ENCODE measurements at places on chromosomes 2 and 18. TPM values are rescaled to one million over a fixed set of nuclear protein-coding genes. Genes with fewer than 3 reads are reported as not detected.

DNA sequence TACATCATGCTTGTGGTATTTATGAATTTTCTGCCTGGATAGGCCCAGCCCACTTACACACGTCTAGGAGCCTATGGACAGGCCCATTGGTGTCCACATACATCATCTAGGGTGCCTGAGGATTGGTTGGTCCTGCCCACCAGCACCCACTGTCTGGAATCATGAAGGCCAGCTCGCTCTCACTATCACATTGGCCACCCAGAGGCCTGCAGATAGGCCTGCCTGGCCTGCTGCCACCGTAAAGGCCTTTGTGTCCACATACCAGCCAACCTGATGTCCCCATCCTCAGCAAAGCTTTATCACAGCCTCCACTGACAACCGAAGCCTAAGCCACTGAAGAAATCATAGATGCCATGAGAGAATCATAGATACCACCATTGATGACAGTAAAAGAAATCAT is 40.2 kb downstream of the METTL21A start:
- H3K27ac ChIP-seq: no peak overlapping the region
- peaks cover 20% of the 10 kb centered on the region for H3K4me1 ChIP-seq
- peaks cover 81% of the 10 kb centered on the region for H3K36me3 ChIP-seq
- no peaks in the 10 kb centered on the region for H3K27me3 ChIP-seq
- H3K4me3 ChIP-seq: no peak overlapping the region

- peaks cover 2% of the 10 kb centered on the region for H3K27me3 ChIP-seq
- no peaks in the 10 kb centered on the region for H3K36me3 ChIP-seq
- no peak for DNase-seq
- H3K4me3 ChIP-seq: no peak overlapping the region
- H3K27ac ChIP-seq: no peak overlapping the region
Measured at GRCh38 chr2:22817197-22817596, 567.8 kb upstream of the KLHL29 start.

DNA sequence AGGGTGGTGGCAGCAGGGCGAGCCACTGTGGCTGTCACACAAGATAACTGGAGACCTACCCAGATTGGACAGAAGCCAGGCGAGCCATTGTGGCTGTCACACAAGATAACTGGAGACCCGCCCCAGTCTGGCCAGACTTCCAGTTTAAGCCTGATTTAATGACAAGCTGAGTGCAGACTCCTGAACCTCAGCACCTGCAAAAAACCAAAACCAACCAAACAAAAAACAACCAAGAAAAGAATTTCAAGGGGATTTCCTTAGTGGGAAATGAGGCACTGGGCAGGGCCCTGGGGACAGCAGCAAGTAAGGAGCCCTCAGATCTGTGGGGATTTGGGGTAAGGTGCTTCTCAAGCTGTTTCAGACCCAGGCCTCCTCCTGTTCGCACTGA is 95.2 kb upstream of the BOD1L2 start:
- no peaks in the 10 kb centered on the region for H3K36me3 ChIP-seq
- H3K27me3 ChIP-seq: peaks cover 1% of the 10 kb centered on the region
- no peak overlapping the region for H3K4me3 ChIP-seq
- H3K27ac ChIP-seq: no peak overlapping the region

DNA sequence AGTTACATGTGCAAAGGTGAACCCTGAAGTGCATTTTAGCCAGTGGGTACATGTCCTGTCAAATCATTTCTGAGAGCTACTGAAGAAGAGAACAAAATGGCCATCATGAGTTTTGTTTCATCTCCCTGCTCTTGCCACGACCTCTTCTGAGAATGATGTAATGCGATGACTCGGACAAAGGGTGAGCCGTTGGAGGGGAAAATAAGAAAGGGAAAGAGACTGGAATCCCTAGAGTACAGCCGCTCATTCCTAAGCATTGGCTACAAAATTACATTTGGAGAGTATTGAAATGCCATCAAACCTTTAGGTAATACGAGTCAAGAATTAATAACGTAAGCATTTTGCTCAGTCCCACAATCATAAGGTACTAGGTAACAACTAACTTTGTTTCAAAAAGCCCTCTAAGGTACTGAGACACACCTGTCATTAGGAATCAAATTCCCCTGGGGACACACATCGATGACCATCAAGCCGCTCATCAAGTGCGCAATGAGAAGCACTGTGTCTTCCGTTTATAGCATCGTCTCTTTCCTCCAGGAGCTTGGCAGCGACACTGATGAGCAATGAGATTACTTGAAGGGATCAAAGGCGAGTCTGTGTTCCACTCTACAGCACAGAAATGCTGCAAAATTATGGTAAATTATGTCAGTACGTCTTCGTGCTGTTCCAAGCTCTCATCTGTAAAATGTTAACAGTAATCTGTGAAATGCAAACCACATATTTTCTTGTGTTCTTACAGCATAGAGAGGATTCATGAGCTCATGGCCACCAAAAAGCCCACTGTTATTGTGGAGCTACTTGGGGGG is 97.3 kb upstream of the PIEZO2 start:
- no peaks in the 10 kb centered on the region for H3K4me1 ChIP-seq
- no peak overlapping the region for H3K4me3 ChIP-seq
- H3K27ac ChIP-seq: no peak overlapping the region
- no peaks in the 10 kb centered on the region for H3K36me3 ChIP-seq
- H3K27me3 ChIP-seq: peaks cover 2% of the 10 kb centered on the region
- DNase-seq: no peak

DNA sequence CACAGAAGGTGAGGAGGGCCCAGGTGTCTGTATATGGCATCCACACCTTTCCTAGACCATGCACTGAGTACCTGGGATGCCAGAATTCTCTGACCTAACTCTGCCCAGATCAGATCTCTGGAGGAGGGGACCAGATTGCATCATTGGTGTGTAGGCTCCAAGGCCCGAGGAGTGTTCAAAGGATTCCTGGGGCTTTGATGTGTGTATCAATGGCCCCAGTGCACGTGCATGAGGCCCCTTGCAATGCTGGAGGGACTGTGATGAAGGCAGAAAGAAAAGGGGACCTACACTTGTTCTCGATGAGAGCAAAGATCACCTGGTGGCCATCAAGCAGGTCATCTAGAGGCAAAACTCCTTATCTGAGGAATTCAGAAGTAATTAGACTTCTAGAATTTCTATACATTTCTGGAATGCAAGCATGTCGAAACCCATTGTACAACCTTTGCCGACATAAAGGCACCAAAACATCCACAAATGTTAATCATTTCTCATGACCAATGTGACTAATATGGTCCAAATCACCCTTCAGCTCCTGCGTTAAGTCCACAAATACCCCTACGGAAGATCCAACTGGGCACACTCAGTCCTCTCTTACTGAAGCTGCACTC is 123.5 kb downstream of the CHST9 start:
- no peak overlapping the region for H3K27ac ChIP-seq
- no peaks in the 10 kb centered on the region for H3K4me1 ChIP-seq
- no peak overlapping the region for H3K4me3 ChIP-seq
- no peaks in the 10 kb centered on the region for H3K36me3 ChIP-seq
- H3K27me3 ChIP-seq: no peaks in the 10 kb centered on the region
- DNase-seq: no peak

- H3K4me1 ChIP-seq: no peaks in the 10 kb centered on the region
- H3K36me3 ChIP-seq: peaks cover 2% of the 10 kb centered on the region
- H3K27ac ChIP-seq: no peak overlapping the region
- H3K27me3 ChIP-seq: no peaks in the 10 kb centered on the region
Measured at GRCh38 chr2:109419960-109420370, 193.8 kb downstream of the SEPTIN10 start.

DNA sequence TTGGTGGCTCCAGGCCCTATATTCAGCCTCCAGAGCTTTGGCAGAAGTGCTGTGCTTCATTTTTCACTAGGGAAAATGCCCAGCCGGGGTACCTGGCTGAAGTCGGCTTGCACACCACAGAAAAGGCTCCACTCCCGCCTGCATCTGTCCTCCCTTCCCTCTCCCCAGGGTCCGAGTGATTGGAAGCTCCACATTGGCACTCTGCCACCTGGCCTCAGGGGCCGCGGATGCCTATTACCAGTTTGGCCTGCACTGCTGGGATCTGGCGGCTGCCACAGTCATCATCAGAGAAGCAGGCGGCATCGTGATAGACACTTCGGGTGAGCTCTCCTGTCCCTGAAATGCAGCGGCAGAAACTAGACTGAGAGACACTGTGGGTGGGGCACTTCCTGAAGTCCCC is 47.4 kb downstream of the IMPA2 start:
- H3K4me3 ChIP-seq: no peak overlapping the region
- H3K27me3 ChIP-seq: no peaks in the 10 kb centered on the region
- H3K36me3 ChIP-seq: no peaks in the 10 kb centered on the region
- DNase-seq: no peak
- H3K27ac ChIP-seq: no peak overlapping the region

- no peak for DNase-seq
- H3K4me3 ChIP-seq: no peak overlapping the region
- no peak overlapping the region for H3K27ac ChIP-seq
- H3K36me3 ChIP-seq: no peaks in the 10 kb centered on the region
Measured at GRCh38 chr2:228771774-228772173, 499.3 kb downstream of the PID1 start.

DNA sequence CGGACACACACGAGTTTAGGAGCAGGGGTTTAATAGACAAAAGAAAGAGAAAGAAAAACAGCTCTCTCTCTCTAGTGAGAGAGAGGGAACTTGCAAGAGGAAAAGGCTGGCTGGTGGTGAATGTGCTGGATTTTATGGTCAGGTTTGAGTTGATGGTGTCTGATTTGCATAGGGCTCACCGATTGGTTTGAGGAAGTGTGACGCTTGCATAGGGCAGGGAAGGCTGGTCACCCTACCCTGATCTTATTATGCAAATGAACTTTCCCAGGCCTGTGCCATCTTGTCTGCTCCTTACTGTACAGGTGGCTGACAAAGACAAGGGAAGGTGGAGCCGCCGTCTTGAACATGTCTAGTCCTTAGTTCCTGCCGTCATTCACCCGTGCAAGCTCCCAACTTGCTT is 408.9 kb downstream of the RIT2 start:
- no peaks in the 10 kb centered on the region for H3K27me3 ChIP-seq
- H3K36me3 ChIP-seq: no peaks in the 10 kb centered on the region
- H3K4me3 ChIP-seq: no peak overlapping the region
- no peak for DNase-seq
- H3K4me1 ChIP-seq: no peaks in the 10 kb centered on the region

GRCh38 chr2:241272303-241273209 is 42.9 kb downstream of the HDLBP start:
- peak; percentile 58 for DNase-seq
- peak overlapping the region; percentile 47 for H3K27ac ChIP-seq
- H3K4me3 ChIP-seq: peak overlapping the region; percentile 70
- peaks cover 17% of the 10 kb centered on the region for H3K36me3 ChIP-seq

- H3K4me1 ChIP-seq: no peaks in the 10 kb centered on the region
- no peak overlapping the region for H3K4me3 ChIP-seq
- peaks cover 17% of the 10 kb centered on the region for H3K27me3 ChIP-seq
- no peaks in the 10 kb centered on the region for H3K36me3 ChIP-seq
- no peak for DNase-seq
Measured at GRCh38 chr2:225367482-225367881, 32.0 kb upstream of the NYAP2 start.

DNA sequence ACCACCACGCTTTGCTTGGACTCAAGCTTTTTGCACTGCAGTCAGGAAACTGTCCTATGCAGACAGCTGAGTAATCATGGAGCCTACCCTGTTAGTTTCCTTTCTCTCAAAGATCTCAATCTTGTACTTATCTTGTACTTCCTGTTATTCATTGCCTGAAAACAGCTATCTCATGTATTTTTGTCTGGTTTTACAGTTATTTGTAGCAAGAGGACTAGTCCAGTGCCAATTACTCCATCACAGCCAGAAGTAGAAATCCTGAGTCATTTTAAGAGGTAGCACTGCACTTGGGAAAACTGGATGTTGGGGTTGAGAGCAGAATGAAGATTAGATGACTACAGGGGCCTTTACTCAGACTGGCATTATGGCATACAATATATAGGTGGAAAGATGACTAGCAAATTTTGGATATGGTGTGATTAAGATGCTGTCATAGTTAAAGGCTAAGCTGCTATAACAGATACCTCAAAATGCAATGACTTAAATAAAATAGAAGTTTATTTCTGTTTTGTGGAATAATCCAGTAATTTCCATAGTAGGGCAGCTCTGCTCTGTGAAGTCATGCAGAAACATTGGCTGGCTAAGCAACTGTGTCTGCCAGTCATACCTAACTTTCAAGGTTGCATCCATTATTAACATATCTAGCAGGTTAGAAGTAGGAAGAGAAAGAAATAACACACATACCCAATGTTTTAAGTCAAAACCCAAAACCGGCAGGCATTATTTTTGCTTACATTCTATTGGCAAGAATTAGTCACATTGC is 21.1 kb upstream of the CHMP3 start:
- peak; percentile 13 for DNase-seq
- H3K4me1 ChIP-seq: peaks cover 11% of the 10 kb centered on the region
- no peaks in the 10 kb centered on the region for H3K36me3 ChIP-seq
- H3K4me3 ChIP-seq: no peak overlapping the region
- no peaks in the 10 kb centered on the region for H3K27me3 ChIP-seq

DNA sequence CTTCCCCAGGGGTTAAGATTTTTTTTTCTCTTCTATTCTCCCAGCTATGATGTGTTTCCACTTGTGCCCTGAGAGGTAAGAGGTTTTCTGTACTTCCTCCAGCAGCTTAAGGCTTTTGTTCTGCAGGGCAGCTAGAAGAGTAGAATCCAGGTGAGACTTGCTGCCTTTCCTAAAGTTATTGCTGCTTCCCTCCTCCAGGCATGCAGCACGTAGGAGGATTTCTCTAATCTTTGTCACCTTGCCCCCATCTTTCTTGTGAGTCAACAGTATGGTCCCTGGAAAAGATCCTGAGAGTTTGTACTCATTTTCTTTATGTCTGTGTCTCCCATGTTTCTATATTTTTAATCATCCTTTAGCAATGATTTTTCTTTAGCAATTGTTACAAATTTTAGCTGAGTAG is 462.2 kb downstream of the SETBP1 start:
- H3K36me3 ChIP-seq: no peaks in the 10 kb centered on the region
- no peaks in the 10 kb centered on the region for H3K4me1 ChIP-seq
- H3K27ac ChIP-seq: no peak overlapping the region
- no peak overlapping the region for H3K4me3 ChIP-seq
- peaks cover 4% of the 10 kb centered on the region for H3K27me3 ChIP-seq

DNA sequence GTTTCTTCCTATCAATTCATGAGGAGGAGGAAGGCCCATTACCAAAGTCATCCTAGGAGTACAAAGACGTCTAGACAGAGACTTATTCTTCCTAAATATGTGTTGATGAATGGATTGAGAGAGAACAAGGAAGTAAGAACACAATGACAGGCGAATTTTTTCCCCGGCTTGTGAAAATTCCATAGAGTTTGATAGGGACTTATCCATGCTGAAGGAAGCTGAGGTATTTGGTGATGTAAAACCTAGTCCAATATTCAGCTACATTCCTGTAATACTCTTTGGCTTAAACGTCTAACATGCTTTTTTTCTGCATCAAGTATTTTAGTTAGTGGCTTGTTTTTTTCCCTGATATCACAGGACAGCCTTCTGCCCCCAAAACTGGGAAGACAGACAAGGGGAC is 121.9 kb upstream of the MYT1L start:
- no peak for DNase-seq
- H3K36me3 ChIP-seq: no peaks in the 10 kb centered on the region
- no peak overlapping the region for H3K4me3 ChIP-seq
- H3K27ac ChIP-seq: no peak overlapping the region
- H3K27me3 ChIP-seq: peaks cover 1% of the 10 kb centered on the region

- H3K27ac ChIP-seq: no peak overlapping the region
- DNase-seq: no peak
- H3K36me3 ChIP-seq: no peaks in the 10 kb centered on the region
- H3K4me1 ChIP-seq: no peaks in the 10 kb centered on the region
- no peak overlapping the region for H3K4me3 ChIP-seq
- H3K27me3 ChIP-seq: no peaks in the 10 kb centered on the region
Measured at GRCh38 chr18:40186677-40187076, 1768.4 kb upstream of the PIK3C3 start.

Gene DNAH7
- total RNA-seq: 0.07 TPM

Gene RGPD6
- 17.5 TPM for total RNA-seq

Gene OR6B2
- total RNA-seq: not detected

Gene SRBD1
- total RNA-seq: 21.7 TPM

Gene RAB6C
- not detected for total RNA-seq

Gene MRPL19
- total RNA-seq: 64.3 TPM

Measured in activated CD8-positive, alpha-beta T cell treated with anti-CD3 and anti-CD28 coated beads for 36 hours (primary cell).